ENCODE measurements at places on chromosomes 12 and 14. TPM values are rescaled to one million over a fixed set of nuclear protein-coding genes. Genes with fewer than 3 reads are reported as not detected.

PLXNC1 gene
- total RNA-seq, result 2.7 TPM

GRCh38 chr14:28272270-28272669 lies 494.3 kb upstream of the FOXG1 start:
- DNase-seq, result no peak

DEGS2 gene
- not detected for total RNA-seq

NKX2-1 gene
- total RNA-seq, result not detected

DNA sequence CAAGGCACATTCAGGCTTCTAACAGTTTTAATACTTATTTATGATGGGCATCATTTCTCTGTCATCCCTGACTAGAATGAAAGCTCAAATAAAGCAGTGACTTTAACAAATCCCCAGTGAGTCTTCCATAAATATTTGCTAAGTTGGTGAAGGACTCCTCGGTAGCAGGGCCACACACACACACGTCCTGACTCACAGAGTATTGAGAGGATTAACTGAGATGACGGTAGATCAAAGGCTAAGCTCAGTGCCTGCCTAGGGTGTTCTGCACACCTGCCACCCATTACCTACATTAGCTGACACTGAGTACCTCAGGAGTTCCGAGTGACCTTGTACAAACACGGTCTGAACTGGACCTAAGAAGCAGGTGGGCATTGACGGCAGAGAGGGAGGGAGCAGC lies 197.3 kb upstream of the SFSWAP start:
- DNase-seq, result no peak

Measured in renal cortical epithelial cell (primary cell).